HAP-1 (cell line): ENCODE measurements at places on chromosomes 6 and 20.

DNA sequence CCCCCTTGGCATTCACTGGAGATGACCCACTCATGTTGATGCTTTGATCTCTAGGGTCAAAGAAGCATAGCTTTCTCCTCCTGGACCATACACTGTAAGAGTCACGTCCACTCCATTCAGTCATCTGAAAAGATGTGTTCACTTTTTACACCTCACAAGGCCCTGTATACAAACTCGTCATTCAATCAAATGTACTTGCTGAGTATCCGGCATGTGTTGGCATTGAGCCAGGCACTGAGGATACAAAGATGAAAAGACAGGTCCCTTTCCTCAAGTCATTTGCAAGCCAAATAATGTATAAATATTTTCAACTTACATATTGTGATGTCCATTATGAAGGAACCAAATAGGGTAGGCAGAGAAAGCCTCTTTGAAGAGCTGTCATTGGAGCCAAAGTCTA is 32.6 kb upstream of the CSNK2A1 start:
- DNase-seq = no peak

DNA sequence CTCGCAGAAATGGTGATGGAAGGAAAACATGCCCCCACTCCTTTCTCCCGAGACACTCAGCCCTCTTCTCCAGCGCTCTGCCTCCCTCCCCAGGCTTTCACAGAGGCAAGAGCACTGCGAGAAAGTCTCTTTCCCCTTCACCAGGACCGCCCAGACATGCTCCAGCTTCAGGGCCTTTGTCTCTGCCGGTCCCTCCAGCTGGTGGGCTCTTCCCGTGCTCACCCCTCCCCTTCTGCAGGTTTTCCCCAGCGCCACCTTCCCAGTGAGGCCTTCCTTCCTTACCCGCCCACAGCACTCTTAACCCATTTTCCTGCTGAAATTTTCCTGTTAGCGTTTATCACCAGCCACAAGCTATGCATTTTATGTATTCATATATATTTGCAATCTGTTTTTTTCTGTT is 86.2 kb downstream of the TFAP2C start:
- DNase-seq = no peak

DNA sequence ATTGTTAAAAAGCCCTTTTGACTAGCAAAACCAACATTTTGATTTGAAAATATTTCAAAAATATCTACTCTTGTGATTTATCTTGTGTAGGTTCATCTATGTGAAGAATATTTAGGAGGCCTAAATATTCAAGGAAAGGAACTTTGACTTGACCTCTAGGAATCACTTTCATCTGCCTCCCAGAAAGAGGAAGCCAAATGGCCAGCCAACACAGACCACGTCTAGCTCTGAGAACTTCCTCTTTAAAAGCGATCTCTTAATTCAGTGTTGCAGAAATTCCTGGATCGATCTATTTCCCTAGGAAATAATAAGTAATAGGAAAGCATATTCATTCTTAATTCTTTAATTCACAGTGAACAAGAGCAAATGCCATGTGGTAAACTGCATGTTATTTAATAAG is 9.6 kb upstream of the MOXD1 start:
- DNase-seq = no peak

GRCh38 chr20:50408526-50409364 is 101.4 kb upstream of the PTPN1 start:
- no peak for DNase-seq

DNA sequence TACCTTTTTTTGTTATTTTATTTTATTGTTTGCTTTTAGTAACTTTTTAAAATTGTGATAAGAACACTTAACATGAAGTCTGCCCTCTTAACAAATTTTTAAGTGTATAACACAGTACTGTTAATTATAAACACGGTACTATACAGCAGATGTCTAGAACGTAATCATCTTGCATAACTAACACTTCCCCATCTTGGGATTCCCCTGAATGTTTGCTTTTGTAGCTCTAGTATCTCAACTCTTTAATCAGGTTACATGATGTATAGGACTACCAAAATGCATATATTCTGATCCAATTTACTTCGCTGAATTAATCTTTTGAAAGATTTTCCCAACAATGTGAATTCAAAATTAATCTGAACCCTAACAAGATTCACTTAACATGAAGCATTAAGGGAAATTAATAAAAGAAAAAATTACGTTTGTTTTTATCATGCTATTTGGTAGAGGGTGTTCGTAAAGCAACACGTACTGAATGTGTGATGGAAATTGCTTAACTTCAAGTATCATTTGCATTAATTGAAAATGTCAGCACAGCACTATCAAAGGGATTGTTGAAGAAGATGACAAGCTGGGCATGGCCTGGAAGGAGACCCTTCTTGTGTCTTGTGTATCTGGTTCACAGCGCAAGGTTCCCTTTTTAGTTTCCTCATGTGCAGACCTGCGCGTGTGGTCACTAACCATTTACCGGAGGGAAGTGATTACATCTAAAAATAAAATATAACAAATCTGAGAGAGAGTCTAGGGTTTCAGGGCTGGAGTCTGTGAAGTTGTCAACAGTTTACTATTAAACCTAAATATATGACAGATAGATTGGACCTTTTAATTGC is 15.2 kb downstream of the COL19A1 start:
- no peak for DNase-seq

GRCh38 chr6:140538926-140539325 is 1164.5 kb upstream of the CITED2 start:
- peak; percentile 27 for DNase-seq

DNA sequence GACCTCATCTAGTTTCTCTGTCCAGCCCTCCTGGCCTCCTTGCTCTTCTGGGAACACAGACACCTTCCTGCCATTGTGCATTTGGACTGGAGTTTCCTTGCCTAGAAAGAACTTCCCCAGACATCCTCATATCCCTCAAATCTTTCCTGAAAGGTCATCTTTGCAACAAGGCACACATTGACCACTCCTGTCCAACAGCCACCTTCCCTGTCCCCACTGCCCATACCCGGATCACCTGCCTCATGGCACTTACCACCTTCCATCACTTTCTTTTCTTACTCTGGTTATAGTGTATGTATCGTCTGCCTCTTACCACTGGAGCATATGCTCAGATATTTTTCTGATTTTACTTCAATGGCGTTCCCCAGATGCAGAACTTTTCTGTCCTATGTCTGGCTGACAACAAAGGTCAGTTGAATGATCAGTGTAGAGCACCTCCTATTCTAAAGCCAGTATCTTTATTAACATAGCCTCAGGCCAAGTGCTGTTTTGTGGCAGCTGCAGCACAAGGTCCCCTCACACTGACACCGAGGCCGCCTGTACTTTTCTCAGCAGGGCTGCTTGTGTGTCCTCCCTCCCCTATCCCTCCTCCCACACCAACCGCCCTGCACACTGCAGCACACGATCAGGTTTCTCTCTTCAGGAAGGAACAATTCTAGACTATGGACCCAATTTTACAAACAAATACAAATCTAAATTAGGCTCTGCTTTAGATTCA is 4.1 kb downstream of the HLA-C start:
- no peak for DNase-seq

DNA sequence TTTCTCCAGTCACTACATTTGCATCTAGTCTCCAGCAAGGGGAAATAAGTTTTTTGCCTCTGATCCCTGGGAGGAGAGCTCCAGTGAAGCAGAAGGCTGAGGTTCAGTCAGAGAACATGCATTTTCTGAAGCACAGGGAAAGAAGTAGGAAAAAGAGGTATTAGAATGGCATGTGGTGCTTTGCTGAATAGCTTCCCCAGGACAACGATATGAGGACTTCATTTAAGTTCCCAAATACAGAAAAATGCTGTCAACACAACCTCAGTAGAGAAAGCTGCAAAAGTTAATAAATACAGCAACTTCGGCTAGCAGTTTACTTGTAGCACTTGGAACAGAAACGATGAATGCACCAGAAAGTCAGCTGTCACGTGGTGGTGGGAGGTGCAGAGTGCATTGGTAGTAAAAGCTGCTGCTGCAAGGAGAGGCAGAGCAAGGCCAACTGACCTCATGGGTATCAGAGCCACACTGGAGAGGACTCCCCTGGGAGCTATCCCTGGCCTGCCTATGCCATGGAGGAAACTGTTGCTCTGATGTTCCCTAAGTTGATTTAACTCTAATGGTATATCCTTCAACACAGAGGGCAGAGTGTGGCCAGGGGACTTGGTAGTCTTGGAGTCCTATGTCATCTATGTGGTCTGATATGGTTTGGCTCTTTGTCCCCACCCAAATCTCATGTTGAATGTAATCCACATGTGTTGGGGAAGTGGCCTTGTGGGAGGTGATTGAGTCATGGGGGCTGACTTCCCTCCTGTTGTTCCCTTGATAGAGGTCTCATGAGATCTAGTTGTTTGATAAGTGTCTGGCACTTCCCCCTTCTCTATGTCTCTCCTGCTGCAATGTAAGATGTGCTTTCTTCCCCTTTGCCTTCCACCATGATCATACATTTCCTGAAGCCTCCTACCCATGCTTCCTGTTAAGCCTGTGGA is 85.9 kb downstream of the ADTRP start:
- DNase-seq = no peak

DNA sequence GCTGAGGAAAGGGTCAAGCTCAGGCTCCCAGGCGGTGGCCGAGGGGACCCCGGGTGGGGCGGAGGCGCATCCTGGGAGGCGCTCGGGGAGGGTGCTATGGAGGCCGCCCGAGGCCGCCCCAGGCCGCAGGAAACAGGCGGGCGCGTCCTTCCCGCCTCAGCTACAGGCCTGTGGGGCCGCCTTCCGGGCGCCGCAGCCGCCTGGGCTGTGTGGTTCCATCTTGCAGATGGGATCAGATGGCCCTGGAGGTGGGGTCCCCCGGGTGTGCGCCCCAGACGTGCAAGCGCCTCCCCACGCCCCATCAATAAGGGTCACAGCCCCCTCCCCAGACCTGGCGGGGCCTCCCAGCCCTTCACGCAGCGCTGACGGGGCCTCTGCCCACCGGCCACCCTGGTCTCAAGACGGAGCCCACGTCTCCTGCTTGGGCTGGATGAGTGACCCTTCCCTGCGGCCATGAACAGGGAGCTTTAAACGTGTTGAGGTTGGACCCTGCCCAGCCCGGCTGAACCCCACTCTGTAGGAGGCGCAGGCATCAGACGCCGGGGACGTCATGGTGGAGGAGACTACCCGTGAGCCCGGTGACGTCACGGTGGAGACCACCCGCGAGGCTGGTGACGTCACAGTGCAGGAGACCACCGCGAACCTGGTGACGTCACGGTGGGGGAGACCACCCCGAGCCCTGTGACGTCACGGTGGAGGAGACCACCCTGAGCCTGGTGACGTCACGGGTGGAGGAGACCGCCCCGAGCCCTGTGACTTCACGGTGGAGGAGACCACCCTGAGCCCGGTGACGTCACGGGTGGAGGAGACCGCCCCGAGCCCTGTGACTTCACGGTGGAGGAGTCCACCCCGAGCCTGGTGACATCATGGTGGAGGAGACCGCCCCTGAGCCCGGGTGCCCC is 267.0 kb downstream of the DLL1 start:
- no peak for DNase-seq

DNA sequence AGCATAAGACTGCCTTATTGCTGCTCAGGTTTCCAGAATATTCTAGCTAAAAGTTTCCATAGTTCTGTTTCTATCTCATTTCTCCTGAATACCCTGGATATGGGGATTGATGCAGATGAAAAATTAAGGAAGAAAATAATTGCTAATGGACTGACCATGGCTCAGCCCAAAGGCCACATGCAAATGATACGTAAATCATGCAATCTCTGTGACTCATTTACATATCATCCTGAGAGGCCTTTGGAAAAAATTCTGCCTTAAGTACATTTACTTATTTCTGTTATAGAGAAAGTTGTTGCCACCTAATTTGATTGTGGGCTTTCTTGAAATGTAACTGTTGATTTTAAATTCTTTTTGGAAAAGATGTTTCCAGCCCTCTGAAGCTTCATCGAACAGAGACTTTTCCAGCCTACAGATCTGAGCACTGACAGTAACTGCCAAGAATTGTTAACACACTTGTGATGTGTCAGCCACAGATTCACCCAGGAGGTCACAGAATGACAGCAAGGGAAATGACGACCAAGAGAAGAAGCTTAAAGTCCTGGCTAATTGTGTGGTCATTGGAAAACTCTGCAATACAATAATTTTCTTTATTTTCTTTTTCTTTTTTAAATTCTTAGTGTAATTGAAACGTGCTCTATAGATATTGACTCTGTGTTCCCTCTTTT is 174.8 kb downstream of the DOK5 start:
- no peak for DNase-seq

GRCh38 chr20:6612606-6612923 is 154.9 kb upstream of the BMP2 start:
- DNase-seq = no peak

GRCh38 chr6:3549314-3549940 is 92.6 kb upstream of the SLC22A23 start:
- no peak for DNase-seq

DNA sequence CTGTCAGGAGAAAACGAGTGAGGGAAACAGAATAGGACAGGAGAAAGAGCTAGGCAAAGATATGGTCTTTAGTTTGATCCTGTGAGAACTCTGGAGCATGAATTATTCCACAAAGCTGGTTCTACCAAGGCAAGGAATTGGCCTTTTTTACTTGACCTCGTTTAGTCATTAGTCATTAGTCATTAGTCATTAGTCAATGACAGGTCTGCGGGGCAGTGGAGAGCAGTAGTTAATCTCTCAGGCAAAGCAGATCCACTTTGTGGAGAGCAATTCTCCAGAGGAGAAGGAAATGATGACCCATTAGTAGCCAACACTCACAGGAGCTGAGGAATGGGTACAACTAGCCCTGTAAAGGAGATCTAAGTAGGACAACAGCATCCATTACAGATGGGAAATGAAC is 22.0 kb upstream of the ABCC10 start:
- DNase-seq = no peak

DNA sequence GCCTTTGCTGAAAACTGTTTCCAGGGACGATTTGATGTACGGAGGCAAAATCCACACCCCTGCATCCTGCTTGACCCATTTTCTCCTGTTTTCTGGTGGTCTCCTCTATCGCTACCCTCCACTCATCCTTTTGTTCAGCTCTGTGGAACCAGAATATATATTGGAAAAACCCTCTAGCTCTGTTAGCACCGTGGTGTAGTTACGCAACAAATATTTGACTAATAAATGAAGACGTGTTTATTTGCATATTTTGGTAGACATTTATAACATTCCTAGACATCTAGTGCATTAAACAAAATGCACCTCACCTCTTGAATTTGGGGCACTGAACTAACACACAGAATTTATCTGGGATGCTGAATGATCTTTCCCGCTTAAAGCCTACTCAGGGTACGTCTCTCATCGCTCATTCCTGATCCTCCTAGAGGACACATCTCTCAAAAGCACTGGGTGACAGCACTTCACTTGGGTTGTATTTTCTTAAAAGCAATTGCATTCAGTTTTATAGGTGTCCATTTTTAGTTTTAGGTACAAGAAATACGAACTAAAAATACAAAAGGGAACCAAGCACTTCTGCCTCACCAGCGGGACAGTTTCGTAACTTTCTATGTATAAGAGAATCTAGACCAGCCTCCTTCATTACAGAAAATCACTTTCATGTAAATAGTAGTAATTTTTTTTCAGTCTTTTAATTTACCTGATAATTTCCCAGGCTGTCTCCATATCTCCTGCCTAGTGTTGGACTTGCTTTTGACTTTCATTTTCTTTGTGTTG is 59.2 kb downstream of the SNRNP48 start:
- no peak for DNase-seq

GRCh38 chr20:35690265-35690664 is 8.9 kb downstream of the NFS1 start:
- DNase-seq = no peak
